ENCODE measurements at places on chromosomes 6 and 20.

DNA sequence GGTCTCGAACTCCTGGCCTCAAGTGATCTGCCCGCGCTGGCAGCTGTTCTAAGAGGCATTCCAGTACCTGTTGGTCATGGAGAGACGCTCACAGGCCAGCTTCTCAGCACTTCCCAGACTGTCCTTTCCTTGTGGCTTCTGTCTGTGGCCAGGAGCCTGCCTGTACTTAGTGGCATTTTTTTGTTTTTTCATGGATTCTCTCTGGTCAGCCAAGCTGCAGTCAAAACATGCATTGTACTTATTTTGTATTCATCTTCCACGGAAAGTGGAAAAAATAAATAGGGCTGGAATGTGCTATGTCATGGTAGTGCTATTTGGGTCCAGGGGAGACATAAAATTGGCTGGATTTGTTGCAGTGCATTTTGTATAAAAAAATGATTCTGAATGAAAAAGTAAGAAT, 29.1 kb downstream of the ZDHHC14 start:
- no peak for DNase-seq

- DNase-seq = peak; percentile 5
These were observed 160.1 kb downstream of the C6orf58 start for GRCh38 chr6:127737009-127737486.

GRCh38 chr20:17391127-17391771, 139.9 kb downstream of the BFSP1 start:
- DNase-seq = no peak

- DNase-seq = no peak
These were observed 4.8 kb upstream of the CD93 start for GRCh38 chr20:23090878-23091277.

- peak; percentile 64 for DNase-seq
These were observed 535 bp downstream of the EXOC2 start for GRCh38 chr6:692356-692851.

DNA sequence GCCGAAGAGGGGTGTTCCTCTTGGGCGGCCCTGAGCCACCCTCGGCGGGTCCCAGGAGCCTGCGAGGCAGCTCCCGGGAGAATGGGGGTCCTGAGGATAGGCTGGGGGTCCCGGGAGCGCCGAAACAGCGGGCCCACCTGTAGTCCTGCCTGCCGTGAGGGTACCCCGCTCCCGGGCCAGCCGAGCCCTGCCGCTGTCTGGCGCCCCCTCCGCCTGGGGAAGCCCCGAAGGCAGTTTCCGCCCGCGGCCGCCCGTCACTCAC, 280 bp downstream of the SPATA2 start:
- no peak for DNase-seq

DNA sequence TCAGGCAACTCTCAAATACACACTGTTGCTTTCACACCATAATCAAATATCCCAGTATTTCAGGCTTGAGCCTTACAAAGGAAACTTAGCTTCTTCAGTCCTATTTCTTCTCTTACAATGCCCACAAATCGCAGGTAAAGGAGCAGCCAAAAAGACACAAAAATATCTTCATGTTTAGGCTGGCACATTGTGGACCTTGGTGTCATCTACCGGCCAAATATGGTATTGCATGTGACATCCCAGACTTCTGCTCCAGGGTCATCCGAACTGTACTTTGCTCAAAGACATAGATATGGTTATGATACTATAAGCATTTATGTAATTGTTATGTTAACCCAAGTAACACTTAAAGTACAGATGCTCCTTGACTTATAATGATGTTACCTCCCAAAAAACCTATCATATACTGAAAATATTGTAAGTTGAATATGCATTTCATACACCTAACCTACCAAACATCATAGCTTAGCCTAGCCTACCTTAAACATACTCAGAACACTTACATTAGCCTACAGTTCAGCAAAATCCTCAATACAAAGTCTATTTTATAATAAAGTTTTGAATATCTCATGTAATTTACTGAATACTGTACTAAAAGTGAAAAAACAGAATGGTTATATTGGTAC, 4.6 kb downstream of the OR2H2 start:
- DNase-seq = peak; percentile 40

DNA sequence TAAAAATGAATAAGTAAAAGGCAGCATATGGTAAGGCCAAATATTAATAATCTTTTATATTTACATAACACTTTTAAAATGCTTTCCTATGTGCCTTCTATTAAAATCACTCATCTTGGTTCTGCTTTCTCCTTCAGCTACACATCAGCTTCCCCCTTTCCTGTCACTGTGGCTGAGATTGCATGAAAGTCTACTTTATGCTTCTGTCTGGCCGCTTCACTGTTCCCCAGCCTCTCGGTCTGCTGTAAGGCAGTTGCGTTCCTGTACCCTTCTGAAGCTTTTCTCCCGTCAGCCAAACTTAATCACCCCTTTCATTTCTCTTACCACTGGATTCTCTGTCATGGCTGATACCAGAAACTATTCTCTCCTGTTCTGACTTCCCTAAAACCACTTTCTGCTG, 34.6 kb downstream of the SOX4 start:
- DNase-seq = no peak

- no peak for DNase-seq
These were observed 169.1 kb upstream of the CDYL start for GRCh38 chr6:4606821-4607704.

DNA sequence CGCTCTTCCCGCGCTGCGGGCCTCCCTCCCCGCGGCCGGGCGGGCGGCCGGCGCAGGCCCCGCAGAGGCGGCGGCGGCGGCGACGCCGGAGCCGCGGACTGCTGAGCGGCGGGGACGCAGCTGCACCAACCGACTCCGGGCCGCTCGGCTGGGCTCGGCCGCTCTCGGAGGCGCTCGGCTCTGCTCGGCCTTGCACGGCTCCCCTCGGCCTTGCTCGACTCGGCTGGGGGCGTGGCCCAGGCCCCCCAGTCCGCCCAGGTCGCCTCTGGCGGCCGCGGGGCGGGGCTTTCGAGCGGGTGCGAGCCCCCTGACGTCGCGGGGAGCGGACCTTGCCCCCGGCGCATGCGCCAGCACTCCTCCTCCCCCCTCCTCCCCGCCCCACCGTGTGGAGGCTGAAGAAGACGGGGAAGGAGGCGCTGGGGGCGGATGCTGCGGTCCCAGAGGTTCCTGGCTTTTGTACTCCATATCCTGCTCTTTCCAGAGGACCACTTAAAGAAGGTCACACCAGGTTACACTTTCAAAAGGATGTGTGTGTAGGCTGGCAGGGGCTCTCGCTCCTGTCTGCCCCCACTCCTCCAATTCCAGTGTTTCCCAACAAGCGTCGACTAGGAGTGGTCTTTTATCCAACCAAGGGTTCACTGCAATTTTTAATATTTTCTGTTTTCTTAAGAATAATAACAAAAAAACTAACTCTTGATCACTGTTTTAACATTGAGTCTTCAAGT, at the start of gene ZHX3:
Gene ZHX3 (minus strand): TSS at position 186 of the 725 bp plus-strand sequence. CDS start 112,815 bp downstream, outside the sequence.
- peak; percentile 88 for DNase-seq

DNA sequence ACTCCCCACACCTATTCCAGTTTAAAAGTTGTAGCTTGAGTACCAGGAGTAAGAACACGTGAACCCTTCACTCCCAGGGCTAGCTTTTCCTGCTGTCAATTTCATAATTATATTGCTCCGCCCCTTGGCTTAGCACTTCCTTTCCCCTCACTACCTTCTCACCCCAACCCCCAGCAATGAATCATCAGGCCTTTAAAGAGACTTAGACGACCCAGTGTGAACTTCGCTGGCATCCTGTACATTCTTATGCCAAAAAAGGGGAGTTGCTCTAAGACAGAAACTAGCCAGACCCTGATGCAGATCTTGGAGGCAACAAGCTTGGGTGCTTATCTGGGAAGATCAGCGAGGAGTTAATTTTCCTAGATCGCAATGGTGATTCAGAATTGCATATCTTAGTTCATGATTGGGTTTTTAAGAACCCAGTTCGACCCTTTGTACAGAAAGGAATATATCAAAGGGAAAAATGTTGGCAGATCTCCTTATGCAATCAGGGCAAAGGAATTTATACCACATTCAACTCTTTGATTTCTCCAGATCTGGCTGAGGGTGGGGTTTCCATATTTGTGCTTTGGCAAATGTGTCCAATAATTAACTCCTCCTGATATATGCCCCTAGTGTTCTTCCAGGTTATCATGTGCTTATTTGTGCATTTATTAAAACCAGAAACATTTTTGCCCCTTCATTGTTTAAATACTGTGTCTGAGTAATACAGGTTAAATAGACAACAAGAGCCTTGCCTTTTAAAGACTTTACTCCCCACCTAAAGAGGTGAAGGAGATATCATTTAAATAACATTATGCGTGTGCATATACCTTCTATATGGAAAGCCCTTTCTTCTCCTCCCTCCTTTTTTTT, 8.1 kb upstream of the ATXN1 start:
- peak; percentile 51 for DNase-seq

- no peak for DNase-seq
These were observed 29.0 kb downstream of the ARMC2 start for GRCh38 chr6:108877046-108877751.

GRCh38 chr6:143549221-143549948, 37.9 kb upstream of the FUCA2 start:
- no peak for DNase-seq

GRCh38 chr20:36445847-36446246, 95.5 kb upstream of the MYL9 start:
- DNase-seq = no peak

DNA sequence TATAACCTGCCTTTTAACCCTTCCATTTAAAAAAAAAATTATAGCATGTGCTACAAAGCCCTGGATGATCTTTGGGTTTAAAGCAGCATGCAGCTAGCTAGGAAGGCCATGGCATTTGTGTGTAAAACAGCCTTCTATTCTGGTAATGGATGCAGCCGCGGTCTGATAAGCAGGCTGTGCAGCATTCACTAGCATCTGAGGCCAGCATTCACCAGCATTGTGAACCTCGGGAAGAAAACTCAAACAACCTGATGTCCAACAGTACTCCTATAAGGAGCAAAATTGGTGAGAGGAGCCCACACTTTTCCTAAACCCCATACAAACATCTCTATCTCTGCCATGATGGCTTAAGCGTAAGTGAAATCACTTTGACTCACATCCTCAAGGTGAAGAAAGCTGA, 265.5 kb downstream of the PTPRT start:
- DNase-seq = no peak

GRCh38 chr6:42316981-42317380, 99.3 kb upstream of the MRPS10 start:
- no peak for DNase-seq

GRCh38 chr6:25278261-25278913, 787 bp upstream of the CARMIL1 start:
- no peak for DNase-seq

DNA sequence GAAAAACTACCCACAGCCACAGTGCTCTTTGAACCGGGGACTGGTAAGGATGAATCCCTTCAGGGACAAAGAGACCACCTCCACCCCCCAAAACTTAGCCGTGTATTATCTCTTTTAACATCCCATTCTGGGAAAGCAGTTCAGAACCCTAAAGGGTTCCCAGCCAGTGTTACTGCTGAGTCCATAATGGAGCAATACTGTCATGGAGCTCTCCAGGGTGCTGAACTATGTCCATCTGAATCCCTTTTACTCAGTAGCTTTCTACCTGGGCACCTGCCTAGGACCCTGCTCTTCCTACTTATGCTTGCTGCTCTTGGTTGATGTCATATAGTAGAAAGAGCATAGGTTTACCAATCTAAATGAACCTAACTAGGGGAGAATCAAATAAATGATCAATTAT, 22.3 kb upstream of the SAYSD1 start:
- peak; percentile 13 for DNase-seq

GRCh38 chr20:36396847-36397630, 90.9 kb downstream of the DLGAP4 start:
- no peak for DNase-seq

- DNase-seq = no peak
These were observed 34.6 kb upstream of the CALHM6 start for GRCh38 chr6:116426551-116426950.

- no peak for DNase-seq
These were observed 19.8 kb downstream of the GMPR start for GRCh38 chr6:16257999-16258708.

DNA sequence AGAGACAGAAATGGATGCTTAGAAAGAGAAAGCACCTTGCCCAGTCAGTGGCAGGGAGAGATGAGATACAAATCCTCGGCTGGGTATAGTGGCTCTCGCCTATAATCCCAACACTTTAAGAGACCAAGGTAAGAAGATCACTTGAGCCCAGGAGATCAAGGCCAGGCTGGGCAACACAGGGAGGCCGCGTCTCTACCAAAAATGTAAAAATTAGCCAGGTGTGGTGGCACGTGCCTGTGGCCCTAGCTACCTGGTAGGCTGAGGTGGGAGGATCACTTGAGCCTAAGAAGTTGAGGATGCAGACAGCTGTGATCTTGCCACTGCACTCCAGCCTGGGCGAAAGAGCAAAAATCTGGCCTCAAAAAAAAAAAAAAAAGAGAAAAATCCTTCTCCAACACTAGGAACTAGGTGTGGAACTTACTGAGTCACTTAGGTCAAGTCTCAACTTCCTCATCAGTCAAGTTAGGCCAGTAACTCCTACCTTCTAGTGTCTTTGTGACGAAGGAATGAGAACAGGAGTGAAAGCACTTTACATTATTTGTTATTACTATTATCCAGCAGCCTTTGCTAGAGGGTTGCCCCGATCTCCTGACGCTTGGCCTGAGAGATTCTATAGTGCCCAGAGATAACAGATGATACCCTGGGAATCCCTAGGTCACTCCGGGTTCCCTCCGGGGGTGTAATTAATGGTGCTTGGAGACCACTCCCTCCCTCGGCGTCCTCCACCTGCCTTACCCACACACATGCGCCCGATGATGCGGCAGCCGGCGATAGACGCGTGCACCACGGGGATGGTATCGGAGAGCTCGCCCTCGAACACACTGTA, 918 bp downstream of the EIF6 start:
- no peak for DNase-seq

- no peak for DNase-seq
These were observed 425.6 kb downstream of the PLCB1 start for GRCh38 chr20:8557711-8558110.

DNA sequence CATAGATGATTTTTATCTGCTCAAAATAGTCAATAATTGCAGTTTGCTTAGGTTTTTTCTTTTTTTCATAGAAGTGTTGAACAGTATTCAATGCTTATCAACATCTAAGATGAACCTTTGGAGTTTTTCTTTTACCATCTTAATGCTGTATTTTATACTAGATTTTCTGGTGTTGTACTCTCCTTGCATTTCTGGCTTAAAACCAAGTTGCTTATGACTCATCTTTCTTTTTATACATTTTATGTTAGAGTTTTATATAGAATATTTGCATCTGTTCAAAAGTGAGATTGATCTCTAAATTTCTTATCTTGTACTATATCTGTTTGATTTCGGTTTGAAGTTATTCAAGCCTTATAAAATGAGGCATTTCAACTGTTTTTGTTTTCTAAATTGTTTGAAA, 232.5 kb downstream of the RFPL4B start:
- DNase-seq = no peak

- no peak for DNase-seq
These were observed 243.5 kb downstream of the FRK start for GRCh38 chr6:115817161-115817560.

DNA sequence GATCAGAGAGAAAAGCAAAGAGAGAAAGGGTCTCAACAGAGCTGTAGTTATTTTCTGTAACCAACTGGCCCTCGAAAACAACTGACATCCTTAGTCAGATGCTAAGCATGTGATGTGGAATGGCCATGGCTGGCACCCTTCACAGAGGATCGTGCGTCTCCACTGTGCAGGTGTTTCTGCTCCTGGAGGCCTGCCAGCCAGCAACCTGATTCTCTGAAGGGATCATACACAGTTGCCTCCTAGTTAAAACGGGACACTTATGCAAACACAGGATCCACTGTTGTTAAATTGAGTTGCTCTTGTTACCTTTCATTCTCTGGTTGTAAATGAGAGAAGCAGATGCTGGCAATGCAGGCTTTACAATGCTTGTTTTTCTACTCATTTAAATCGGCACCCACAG, 148.5 kb downstream of the HDGFL1 start:
- no peak for DNase-seq

All from T-helper 9 cell (primary cell).